ENCODE measurements at places on chromosomes 2 and 18. TPM values are rescaled to one million over a fixed set of nuclear protein-coding genes. Genes with fewer than 3 reads are reported as not detected.

SP140 gene
- 0.97 TPM for polyA plus RNA-seq

NPAS2 gene
- 9.8 TPM for polyA plus RNA-seq

GRCh38 chr2:170493426-170494097 lies 221.6 kb upstream of the SP5 start:
- no peak for DNase-seq

GRCh38 chr2:38739524-38739923 lies 11.6 kb downstream of the SRSF7 start:
- no peak for DNase-seq

- DNase-seq: no peak
Measured at GRCh38 chr2:115910270-115910669, 1467.8 kb downstream of the DPP10 start.

Measured in muscle of arm (tissue), 14 donors.